ENCODE measurements at places on chromosomes 11 and 22.

DNA sequence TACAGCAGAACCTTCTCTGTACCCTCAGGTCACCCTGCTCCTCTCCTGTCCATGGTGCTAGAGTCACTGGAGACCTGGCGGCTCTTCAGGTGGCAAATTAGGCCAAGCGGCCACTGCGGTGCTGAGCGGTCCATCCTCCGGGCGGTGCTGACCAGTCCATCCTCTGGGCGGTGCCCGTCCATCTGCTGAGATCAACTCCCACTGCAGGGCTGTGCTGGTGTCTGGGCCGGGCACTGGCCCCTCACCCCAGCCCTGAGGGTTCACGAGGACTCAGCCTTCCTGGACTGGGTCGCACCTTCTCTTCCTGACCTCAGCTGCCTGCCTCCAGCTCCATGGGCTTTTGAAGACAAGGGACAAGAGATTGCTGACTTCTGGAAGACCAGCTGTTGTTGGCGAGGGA is 782.9 kb downstream of the BRD1 start:
- no peak for DNase-seq

- no peak for DNase-seq
Observed at GRCh38 chr11:60905047-60905446, 1.3 kb downstream of the PRPF19 start.

DNA sequence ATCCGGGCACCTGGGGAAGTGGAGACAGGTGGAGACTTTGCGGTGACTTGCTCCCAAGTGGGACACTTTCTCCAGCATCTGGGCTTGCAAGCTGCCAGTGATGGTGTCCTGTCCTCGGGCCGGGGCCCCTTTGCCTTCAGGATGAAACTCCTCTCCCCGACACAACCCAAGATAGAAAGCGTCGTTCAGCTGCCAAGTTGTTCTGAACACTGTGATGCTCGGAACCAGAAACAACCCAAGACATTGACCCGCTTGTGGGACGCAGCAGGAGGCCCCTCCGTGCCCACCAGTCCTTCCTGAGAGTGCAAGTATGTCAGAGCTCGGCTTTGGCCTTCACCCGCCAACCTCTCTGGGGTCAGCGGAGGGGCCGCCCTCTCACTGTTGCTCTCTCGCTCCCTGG is 31.3 kb downstream of the LINC01488 start:
- DNase-seq: no peak

GRCh38 chr22:50625131-50625567 is 2.8 kb downstream of the ARSA start:
- no peak for DNase-seq

- no peak for DNase-seq
Observed at GRCh38 chr22:27699383-27700019, 102.1 kb downstream of the MN1 start.

DNA sequence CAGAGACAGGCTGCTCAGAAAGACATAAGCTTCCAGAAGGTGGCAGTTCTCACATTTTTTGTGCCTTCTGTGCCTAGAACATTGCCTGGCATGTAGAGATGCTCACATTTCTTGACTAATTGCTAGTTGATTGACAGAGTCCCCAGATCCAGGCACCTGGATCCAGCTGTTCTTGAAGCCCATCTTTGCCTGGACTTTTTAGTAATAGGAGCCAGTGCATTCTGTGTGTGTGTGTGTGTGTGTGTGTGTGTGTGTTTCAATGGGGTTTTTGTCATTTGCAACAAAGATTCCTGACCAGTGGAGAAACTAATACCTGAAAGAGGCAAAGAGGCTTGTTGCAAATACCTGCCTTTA is 15.1 kb downstream of the MRGPRF start:
- no peak for DNase-seq

- no peak for DNase-seq
Observed at GRCh38 chr11:109303342-109303741, 118.6 kb upstream of the C11orf87 start.

DNA sequence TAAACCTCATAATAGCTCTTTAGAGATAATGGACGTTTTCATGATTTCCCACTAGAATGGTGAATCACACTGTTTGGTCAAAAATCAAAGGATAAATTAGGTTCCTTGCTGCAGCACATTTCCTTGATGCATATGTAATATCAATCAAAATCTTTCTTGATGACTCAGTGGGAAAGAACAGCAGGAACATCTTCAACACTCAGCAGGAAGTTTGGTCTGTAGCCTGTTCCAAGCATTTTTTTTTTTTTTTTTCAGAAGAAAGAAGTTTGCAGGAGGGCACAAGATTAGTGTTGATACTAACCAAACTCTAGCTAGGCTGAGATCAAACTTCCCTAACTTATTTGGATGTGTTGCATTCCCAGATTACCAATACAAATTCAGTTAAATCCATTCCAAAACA is 1529.8 kb downstream of the FAM181B start:
- no peak for DNase-seq

Data from NCI-H524 (cell line).